ENCODE measurements at places on chromosomes 1 and 21.

DNA sequence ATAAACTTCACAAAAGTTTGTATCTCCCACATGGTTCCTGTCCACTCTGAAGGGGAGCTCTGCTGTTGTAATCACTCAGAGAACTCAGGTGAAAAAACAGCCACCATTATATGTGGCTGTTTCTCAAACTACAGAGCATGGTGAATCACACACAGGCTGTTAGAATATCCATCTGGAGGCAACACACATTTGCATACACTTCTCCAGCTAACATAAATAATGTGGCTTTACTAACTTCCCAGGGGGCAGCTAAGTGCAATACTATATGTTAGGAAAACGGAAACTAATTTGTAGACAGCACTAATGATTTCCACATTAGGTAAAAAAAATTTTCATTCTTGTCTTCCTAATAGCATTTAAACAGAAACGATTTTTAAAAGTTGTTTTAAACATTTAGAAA is 49.3 kb downstream of the PTGFR start:
- no peak for DNase-seq

DNA sequence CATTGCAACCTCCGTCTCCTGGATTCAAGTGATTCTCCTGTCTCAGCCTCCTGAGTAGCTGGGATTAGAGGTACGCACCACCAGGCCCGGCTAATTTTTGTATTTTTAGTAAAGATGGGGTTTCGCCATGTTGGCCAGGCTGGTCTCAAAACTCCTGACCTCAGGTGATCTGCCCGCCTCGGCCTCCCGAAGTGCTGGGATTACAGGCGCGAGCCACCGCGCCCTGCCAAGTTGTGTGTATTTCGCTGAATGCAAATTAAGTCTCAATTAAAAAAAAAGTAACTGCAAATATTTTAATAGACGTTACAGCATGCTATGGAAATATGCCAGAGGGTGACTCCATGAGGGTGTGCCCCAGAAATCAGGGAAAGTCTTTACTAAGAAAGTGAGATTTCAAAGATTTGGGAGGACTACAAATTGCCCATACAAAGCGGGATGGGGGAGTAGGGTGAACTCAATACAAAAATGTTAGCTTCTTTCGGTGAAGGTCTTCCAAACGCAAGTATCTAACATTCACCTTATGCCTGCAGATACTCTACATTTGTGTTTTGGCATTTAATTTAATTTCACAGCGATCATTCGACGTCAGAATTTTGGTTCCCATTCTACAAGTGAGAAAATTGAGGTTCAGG is 85.6 kb downstream of the NKAIN1 start:
- DNase-seq = no peak

- peak; percentile 44 for DNase-seq
These were observed 20.6 kb upstream of the SH3D21 start for GRCh38 chr1:36285443-36286101.

- no peak for DNase-seq
These were observed 19.3 kb downstream of the HS2ST1 start for GRCh38 chr1:86933562-86934377.

GRCh38 chr1:53336146-53336545 is 8.3 kb upstream of the LRP8 start:
- DNase-seq = no peak

- DNase-seq = no peak
These were observed 47.8 kb upstream of the SRSF10 start for GRCh38 chr1:24027838-24028468.

DNA sequence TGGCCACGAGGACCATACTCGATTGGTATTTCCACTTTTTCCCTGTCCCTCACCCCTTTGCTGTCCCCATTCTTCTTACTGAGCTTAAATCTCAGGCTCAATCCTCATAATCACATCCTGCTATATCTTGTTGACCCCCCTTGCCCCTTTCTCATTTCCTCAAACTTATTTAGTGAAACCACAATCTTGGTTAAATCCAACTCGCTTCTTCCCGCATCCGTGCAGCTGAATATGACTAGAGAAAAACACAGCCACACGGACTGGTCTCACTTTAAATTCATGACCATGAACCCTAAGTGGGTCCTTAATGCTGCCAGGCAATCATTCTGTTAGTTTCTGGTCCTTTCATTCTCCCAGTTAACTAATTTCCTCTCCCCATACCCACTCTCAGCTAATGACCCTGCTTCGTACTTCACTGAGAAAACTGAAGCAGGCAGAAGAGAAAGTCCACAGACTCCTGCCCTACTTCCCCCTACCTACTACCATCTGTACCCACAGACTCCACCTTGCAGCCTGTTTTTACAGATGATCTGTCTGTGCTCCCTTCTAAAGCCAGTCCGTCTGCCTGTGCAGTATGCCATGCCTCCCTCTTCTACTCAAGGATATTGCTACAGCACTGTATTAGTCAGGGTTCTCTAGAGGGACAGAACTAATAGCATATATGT is 96.8 kb upstream of the LMO4 start:
- DNase-seq = no peak

- DNase-seq = no peak
These were observed 3.1 kb downstream of the LMNA start for GRCh38 chr1:156117414-156118176.

GRCh38 chr1:6770751-6771440 is 14.4 kb upstream of the CAMTA1 start:
- DNase-seq = no peak

GRCh38 chr21:15029077-15029476 is 35.7 kb downstream of the NRIP1 start:
- DNase-seq = no peak

DNA sequence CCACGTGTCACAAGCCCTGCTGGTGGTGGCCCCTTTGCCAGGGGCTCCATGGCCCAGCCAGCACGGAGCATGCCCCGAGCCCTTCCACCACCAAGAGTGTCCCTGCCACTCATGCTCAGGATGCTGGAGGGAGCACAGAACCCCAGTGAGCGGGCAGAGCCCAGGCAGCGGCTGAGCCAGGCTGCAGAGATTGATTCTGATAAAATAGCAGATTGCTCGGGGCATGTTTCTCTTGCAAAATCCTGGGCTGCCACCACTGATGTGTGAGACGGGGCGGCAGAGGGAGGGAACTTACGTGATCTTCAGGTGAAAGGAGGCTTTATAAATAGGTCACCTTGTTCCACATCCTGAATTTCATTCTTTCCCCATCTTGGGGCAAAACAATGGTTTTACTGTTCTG is 53.2 kb downstream of the SPSB1 start:
- no peak for DNase-seq

GRCh38 chr1:21337454-21337927 is 47.2 kb upstream of the ECE1 start:
- DNase-seq = no peak

- no peak for DNase-seq
These were observed 15.2 kb downstream of the PM20D1 start for GRCh38 chr1:205834751-205835150.

DNA sequence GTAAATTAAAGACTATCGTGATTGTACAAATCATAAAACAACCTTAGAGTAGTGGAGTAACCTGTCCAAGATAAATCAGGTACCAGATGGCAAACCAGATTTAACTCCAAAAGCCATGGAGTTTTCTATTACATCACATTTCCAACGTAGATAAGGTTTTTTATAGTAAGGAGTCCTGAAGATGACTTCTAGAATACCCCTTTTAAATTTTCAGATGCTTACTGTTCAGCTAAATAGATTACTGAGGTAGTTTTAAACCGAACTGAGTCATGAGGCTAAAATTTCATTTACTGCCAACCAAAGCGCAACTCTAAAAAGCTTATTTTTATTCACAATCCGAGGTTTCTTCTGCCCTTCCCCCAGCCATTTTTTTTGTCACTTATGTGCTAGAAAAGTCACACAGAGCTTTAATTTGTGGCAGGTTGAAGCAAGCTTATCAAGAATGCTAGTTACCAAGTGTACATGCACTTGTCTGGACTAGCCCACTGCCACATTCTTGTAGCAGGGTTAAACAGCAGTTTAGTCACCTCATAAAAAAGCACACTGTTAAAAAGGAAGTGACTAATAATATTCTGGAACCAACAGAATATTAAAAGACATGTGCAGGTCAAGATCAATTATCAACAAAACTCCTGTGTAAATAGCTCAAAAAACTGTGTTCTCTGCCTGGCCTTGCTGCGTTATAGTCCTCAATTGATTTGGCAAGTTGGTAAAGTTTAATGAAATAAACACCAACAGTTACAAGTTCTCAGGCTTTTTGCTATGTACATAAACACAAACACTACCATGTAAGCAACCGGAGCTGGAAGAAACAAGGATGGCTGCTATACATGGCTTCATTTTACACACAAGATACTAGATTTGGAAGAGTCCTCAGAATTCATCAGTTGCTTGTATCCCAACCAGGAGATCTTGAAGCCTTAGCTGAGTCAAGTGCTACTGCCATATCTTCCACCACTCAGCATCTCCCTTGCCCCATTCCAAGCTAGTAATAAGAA is 180.3 kb upstream of the DMRTA2 start:
- DNase-seq = no peak

GRCh38 chr1:212680680-212681389 is 18.8 kb downstream of the BATF3 start:
- no peak for DNase-seq

DNA sequence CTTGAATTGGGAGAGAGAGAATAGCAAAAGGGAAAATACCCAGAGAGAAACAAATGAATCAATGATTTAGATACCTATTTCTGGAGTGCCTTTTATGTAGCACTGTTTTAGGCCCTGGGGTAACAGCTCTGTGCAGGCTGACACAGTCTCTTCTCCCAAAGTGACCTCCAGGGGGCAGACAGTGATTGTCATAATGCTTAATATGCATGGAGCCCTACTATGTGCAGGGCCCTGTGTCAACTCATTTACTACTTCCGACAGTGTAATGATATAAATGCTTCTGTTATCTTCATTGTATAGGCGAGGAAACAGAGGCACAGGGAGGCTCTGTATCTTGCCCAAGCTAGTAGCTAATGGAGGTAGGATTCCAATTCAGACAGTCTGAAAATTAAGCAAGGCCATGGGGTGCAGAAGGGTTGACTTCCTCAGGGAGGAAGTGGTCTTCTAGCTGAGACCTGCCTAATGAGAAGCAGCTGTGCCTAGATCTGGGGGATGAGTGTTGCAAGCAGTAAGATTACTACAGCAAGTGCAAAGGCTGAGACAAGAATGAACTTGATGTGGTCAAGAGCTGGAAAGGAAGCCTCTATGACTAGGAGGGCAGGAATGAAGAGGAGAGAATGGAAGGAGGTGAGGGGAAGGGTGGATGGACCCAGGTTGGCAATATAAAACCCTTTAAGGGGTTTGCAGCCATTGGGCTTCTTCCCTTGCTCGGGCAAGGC is 16.2 kb upstream of the SERINC2 start:
- no peak for DNase-seq

DNA sequence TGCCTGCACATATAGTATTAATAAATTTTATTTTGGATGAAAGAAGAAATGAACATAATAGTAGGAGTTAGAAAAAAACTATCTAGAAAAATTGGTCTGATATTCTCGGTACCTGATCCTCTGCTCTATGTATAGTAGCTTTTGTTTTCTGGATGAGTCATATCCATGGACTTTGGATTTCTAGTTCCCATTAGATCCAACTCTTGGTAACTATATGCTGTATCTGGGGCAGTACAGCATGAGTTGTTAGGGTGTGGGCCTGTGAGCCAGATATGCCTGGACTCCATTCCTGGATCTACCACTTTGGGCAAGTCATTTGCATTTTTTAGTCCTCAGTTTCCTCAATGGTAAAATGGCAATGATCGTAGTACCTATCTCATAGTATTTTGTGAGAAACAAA is 372.2 kb upstream of the PKN2 start:
- DNase-seq = no peak

- DNase-seq = no peak
These were observed 128.6 kb downstream of the LHX4 start for GRCh38 chr1:180358649-180359048.

GRCh38 chr1:241270016-241270415 is 87.0 kb downstream of the RGS7 start:
- no peak for DNase-seq
